ENCODE measurements at places on chromosomes 7 and 10. TPM values are rescaled to one million over a fixed set of nuclear protein-coding genes. Genes with fewer than 3 reads are reported as not detected.

The PNLIPRP3 gene
- total RNA-seq: not detected

The ACSM6 gene
- total RNA-seq: not detected

The H2AZ2 gene
- 64.6 TPM for total RNA-seq

The FEZF1 gene
- not detected for total RNA-seq

The SCART1 gene
- 0.53 TPM for total RNA-seq

The CRYGN gene
- total RNA-seq: not detected

The SPDYE16 gene
- 0.13 TPM for total RNA-seq

The TRPV6 gene
- total RNA-seq: 0.53 TPM

The GDF2 gene
- total RNA-seq: 7.2 TPM

The OPN1SW gene
- total RNA-seq: not detected

The BLOC1S2 gene
- 16.4 TPM for total RNA-seq

All from left lobe of liver (tissue), 2 donors.